ENCODE measurements at places on chromosomes 11 and 22. TPM values are rescaled to one million over a fixed set of nuclear protein-coding genes. Genes with fewer than 3 reads are reported as not detected.

The RNF214 gene
- 0.53 TPM for total RNA-seq

The SLC29A2 gene
- not detected for total RNA-seq

GRCh38 chr11:12815931-12816494 lies 141.8 kb downstream of the TEAD1 start:
- no peak for DNase-seq
- no peak overlapping the region for H3K27ac ChIP-seq
- H3K4me3 ChIP-seq: no peak overlapping the region
- no peaks in the 10 kb centered on the region for H3K4me1 ChIP-seq
- H3K36me3 ChIP-seq: no peaks in the 10 kb centered on the region

DNA sequence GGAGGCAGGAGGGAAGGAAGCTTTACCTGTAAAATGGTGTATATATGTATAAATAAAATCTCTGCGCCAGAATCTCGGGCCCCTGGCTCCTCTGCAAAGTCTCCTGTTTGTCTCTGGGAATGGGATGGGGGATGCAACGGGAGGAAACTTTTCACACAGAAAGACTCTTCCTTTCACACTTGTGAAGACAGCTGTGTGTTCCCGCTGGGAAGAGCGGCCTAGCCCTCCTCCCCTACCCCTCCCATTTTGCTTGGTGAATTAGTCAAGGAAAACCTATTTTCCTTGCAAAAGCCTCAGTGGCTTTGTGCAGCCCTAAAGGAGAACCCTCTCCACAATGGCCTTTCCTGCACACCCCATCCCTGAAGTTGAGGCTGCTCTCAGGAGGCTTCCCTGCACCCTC lies 9.4 kb upstream of the IGF2 start:
- H3K27ac ChIP-seq: no peak overlapping the region
- H3K4me1 ChIP-seq: peaks cover 5% of the 10 kb centered on the region
- H3K36me3 ChIP-seq: no peaks in the 10 kb centered on the region
- DNase-seq: no peak
- H3K4me3 ChIP-seq: no peak overlapping the region

DNA sequence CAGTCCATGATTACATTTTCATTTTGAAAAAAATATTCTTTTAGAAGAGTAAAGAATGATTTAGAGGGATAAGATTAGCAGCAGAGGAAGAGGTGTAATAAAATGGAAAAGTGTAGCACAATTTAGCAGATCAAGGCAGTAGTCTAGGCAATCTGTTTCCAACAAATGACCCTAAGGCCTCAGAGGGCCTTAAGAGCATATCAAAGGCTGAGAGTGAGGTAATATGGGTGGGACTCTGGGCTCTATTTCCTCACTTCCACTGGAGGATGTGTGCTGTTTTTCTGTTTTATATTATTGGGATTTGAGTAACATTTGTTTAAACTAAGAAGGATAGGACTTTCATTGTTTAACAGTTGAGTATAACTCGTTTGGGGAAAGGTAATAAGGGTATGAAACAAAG lies 28.8 kb downstream of the CCDC81 start:
- no peak overlapping the region for H3K27ac ChIP-seq
- no peaks in the 10 kb centered on the region for H3K4me1 ChIP-seq
- DNase-seq: no peak
- H3K4me3 ChIP-seq: no peak overlapping the region
- no peaks in the 10 kb centered on the region for H3K27me3 ChIP-seq
- H3K36me3 ChIP-seq: no peaks in the 10 kb centered on the region

DNA sequence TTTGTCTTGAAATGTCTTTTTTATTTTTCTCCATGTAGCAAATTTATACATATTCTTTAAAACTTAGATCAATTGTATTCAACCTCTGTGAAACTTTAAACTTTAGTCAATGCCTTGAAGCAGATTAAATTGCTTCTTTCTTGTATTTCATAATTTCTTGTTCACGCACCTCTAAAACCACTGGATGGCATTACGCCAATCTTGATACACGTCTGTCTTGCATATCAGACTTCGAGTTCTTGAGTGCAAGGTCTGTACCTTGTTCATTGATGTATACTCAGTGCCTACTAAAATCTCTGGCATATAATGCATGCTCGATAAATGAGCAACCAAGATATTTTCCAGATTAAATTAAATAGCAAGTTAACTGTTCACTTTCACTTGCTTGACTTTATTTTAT lies 236.8 kb downstream of the CASP12 start:
- H3K4me3 ChIP-seq: no peak overlapping the region
- no peak overlapping the region for H3K27ac ChIP-seq
- no peaks in the 10 kb centered on the region for H3K27me3 ChIP-seq
- H3K36me3 ChIP-seq: no peaks in the 10 kb centered on the region
- no peaks in the 10 kb centered on the region for H3K4me1 ChIP-seq

DNA sequence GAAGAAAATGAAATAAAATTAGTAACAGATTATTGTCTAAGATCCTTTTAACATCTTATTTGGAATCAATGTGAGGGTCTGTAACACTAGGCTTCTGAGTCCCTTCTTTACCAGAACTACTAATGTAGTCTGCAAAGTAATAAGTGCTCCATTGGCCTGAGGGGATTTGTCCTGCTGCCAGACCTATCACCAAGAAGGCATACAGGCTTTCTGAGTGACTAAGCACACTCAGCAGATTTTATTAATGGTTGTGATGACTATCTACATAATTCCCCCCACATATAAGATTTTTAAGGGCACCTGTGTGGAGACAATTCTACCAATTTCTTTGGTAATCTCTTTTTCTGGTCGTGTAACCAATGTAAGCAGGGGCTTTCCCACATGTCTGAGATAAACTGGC lies 365.0 kb upstream of the FAT3 start:
- H3K27me3 ChIP-seq: no peaks in the 10 kb centered on the region
- H3K4me1 ChIP-seq: no peaks in the 10 kb centered on the region
- H3K27ac ChIP-seq: no peak overlapping the region
- H3K4me3 ChIP-seq: no peak overlapping the region
- no peaks in the 10 kb centered on the region for H3K36me3 ChIP-seq
- no peak for DNase-seq
